T-helper 2 cell treated with Interferon-gamma antibody and Interleukin-4, amounts not matched to agents 5 μg/mL and 100 μg/mL, for 36 hours (primary cell): ENCODE measurements at places on chromosomes 6 and 20.

GRCh38 chr20:20489054-20489453 lies 121.2 kb downstream of the INSM1 start:
- peak overlapping the region; percentile 23 for H3K4me3 ChIP-seq
- peaks cover 17% of the 10 kb centered on the region for H3K36me3 ChIP-seq
- no peak for DNase-seq
- H3K27me3 ChIP-seq = no peaks in the 10 kb centered on the region

DNA sequence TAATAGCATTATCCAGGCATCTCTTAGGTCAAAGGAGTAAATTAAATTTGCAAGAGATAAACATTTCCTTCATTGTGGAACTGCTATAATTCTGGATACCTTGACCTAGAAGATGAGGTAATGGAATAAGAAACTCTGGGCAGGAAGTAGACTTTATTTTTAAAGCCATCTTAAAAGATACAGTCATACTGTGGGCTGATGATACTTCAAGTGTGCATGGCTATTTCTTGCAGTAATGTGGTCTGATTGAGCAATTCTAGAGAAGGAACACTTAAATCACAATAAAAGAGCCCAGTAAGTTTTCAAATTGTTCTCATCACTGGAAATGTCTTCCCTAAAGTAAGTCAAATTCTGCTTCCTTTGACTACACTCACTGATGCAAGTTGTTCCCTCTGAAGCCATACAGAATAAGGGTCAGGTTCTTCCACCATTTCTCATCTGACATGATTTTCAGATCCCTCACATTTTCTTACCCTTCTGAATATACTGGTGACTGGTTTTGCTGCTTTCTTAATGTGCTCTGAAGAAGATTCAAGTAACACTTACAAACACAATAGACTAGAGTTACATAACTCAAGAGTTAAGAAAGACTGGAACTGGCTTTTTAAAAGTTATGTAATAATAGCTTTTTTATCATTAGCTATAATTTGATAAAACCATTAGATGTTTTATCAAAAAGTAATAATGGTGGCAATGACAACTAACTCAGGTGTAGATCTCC lies 62.6 kb upstream of the TMEM244 start:
- DNase-seq = no peak
- H3K27ac ChIP-seq = no peak overlapping the region
- no peaks in the 10 kb centered on the region for H3K27me3 ChIP-seq
- H3K36me3 ChIP-seq = no peaks in the 10 kb centered on the region

- no peak for DNase-seq
- H3K36me3 ChIP-seq = no peaks in the 10 kb centered on the region
- H3K27ac ChIP-seq = no peak overlapping the region
- no peaks in the 10 kb centered on the region for H3K4me1 ChIP-seq
Measured at GRCh38 chr6:138719744-138720143, 53.8 kb upstream of the CCDC28A start.

GRCh38 chr20:23629017-23629541 lies 8.7 kb downstream of the CST3 start:
- DNase-seq = no peak
- H3K4me1 ChIP-seq = no peaks in the 10 kb centered on the region
- H3K36me3 ChIP-seq = no peaks in the 10 kb centered on the region
- H3K4me3 ChIP-seq = no peak overlapping the region
- no peaks in the 10 kb centered on the region for H3K27me3 ChIP-seq

DNA sequence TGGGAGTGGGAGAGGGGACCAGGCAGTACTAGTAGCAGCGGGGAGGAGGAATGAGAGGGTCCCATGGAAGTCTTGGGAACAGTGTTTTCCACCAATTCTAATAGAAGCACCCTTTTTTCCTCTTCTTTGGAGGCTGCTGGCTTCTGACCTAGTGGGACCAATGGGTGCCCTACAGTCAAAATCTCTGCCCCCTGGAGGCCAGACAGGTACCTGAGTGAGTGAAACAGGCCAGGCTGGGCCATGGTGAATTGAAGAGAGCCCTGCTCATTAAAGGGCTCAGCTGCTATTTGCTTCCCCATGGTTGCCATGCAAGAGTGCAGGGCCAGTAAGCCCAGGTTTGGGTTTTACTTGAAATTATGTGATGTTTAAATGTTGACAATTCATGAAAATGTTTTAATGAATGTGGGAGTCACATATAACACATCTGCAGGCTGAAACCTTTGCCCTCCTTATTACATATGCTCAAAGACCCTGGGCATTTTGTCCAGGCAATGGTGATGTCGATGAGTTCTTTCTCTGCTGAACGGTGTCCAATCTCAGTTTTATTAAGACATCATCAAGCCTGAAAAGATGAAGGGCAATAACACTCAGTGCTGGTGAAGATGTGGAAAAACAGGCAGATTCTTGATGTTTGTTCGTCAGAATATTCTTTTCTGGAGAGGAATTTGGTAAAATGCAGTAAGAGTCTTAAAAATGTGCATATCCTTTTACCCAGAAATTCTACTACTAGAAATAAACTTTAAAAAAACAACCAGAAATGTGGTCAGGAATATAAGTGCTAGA lies 42.3 kb upstream of the OCSTAMP start:
- H3K4me1 ChIP-seq = peaks cover 10% of the 10 kb centered on the region
- H3K4me3 ChIP-seq = no peak overlapping the region
- H3K36me3 ChIP-seq = no peaks in the 10 kb centered on the region
- H3K27me3 ChIP-seq = peaks cover 18% of the 10 kb centered on the region
- no peak overlapping the region for H3K27ac ChIP-seq
- DNase-seq = no peak

- H3K27ac ChIP-seq = no peak overlapping the region
- H3K36me3 ChIP-seq = peaks cover 44% of the 10 kb centered on the region
- no peaks in the 10 kb centered on the region for H3K27me3 ChIP-seq
- no peak for DNase-seq
- no peak overlapping the region for H3K4me3 ChIP-seq
Measured at GRCh38 chr20:34927736-34928135, 27.9 kb downstream of the GSS start.

- no peaks in the 10 kb centered on the region for H3K27me3 ChIP-seq
- no peak overlapping the region for H3K27ac ChIP-seq
- H3K4me3 ChIP-seq = no peak overlapping the region
- H3K36me3 ChIP-seq = peaks cover 15% of the 10 kb centered on the region
- H3K4me1 ChIP-seq = peaks cover 3% of the 10 kb centered on the region
Measured at GRCh38 chr20:35394271-35394670, 17.5 kb downstream of the UQCC1 start.

DNA sequence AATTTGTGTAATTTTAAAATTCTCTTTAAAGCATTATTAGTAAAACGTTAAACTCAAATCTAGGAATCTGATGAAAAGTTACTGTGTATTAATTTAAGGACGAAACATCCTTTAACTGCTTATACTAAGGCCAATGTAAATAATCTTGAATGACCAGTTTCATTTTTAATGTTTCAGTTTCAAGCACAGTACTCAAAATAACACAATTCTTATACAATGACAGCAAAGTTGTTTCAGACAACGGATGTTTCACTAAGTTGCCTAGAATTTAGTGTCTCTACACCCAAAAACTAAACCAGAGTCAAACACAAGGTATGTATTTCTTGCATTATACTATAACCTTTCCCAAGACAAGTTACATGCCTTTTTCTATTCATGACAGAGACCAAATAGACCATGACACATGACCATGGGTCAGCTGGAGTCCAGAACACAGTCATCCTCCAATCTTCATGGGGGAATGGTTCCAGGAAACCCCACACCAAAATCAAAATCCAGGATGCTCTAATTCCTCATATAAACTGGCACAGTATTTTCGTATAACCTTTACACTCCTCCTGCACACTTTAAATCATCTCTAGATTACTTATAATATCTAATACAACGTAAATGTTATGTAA lies 7.7 kb downstream of the PHIP start:
- no peak overlapping the region for H3K27ac ChIP-seq
- peaks cover 20% of the 10 kb centered on the region for H3K36me3 ChIP-seq
- peaks cover 35% of the 10 kb centered on the region for H3K4me1 ChIP-seq
- DNase-seq = no peak
- H3K27me3 ChIP-seq = no peaks in the 10 kb centered on the region
- H3K4me3 ChIP-seq = no peak overlapping the region

GRCh38 chr6:96460052-96460700 lies 61.4 kb upstream of the UFL1 start:
- DNase-seq = no peak
- H3K27ac ChIP-seq = no peak overlapping the region
- peaks cover 4% of the 10 kb centered on the region for H3K4me1 ChIP-seq
- H3K27me3 ChIP-seq = peaks cover 8% of the 10 kb centered on the region
- no peaks in the 10 kb centered on the region for H3K36me3 ChIP-seq

DNA sequence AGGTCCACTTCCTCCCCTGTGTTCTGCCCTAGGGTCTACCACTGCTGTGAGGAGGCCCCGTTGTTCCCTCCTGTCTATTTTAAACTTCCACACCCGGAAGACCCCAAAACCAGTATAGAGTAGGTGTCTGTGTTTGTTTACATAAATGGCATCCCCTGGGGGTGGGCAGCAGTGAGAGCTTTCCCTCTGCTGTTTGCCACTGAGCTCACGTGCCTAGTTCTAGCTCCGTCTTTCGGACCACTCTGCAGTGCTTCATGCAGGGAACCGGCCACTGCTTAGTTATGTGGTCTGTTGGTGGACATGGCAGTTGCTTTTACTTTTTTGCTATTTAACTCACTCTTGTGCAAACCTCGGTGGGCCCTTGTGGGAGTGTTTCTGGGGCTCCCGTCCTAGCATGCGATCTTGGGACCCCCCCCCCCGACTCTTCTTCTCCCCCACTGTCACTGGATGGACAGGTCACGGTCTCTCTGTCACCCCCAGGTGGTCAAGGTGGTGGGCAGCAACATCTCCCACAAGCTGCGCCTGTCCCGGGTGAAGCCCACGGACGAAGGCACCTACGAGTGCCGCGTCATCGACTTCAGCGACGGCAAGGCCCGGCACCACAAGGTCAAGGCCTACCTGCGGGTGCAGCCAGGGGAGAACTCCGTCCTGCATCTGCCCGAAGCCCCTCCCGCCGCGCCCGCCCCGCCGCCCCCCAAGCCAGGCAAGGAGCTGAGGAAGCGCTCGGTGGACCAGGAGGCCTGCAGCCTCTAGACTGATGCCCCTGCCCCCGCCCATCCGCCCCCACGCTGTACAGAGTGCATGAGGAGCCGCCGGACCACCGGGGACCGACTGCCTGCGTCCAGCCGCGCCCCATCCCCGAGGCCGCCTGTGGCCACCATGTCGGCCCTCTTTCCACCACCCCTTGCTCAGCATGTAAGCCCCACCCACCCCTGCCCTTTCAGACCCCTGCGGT lies 40.9 kb downstream of the VSTM2L start:
- no peak for DNase-seq
- H3K4me3 ChIP-seq = no peak overlapping the region
- no peaks in the 10 kb centered on the region for H3K27me3 ChIP-seq
- no peaks in the 10 kb centered on the region for H3K36me3 ChIP-seq
- no peak overlapping the region for H3K27ac ChIP-seq
- no peaks in the 10 kb centered on the region for H3K4me1 ChIP-seq

- no peaks in the 10 kb centered on the region for H3K27me3 ChIP-seq
- H3K4me1 ChIP-seq = no peaks in the 10 kb centered on the region
- H3K4me3 ChIP-seq = no peak overlapping the region
- H3K27ac ChIP-seq = no peak overlapping the region
- no peak for DNase-seq
- H3K36me3 ChIP-seq = no peaks in the 10 kb centered on the region
Measured at GRCh38 chr6:63868351-63868750, 232.7 kb downstream of the PHF3 start.

GRCh38 chr6:43667245-43668150 lies 20.1 kb downstream of the MRPS18A start:
- peak overlapping the region; percentile 57 for H3K27ac ChIP-seq
- H3K27me3 ChIP-seq = no peaks in the 10 kb centered on the region
- H3K4me1 ChIP-seq = peaks cover 31% of the 10 kb centered on the region
- peaks cover 17% of the 10 kb centered on the region for H3K36me3 ChIP-seq
- DNase-seq = peak; percentile 64

GRCh38 chr6:54730767-54731630 lies 115.6 kb upstream of the FAM83B start:
- H3K4me3 ChIP-seq = no peak overlapping the region
- no peaks in the 10 kb centered on the region for H3K27me3 ChIP-seq

GRCh38 chr20:15940127-15940526 lies 633.1 kb downstream of the KIF16B start:
- no peak overlapping the region for H3K27ac ChIP-seq
- H3K4me1 ChIP-seq = no peaks in the 10 kb centered on the region
- no peak overlapping the region for H3K4me3 ChIP-seq
- H3K36me3 ChIP-seq = no peaks in the 10 kb centered on the region
- no peaks in the 10 kb centered on the region for H3K27me3 ChIP-seq
- DNase-seq = no peak

GRCh38 chr6:157438611-157439111 lies 57.7 kb downstream of the ZDHHC14 start:
- peaks cover 2% of the 10 kb centered on the region for H3K27me3 ChIP-seq
- H3K36me3 ChIP-seq = peaks cover 12% of the 10 kb centered on the region
- peaks cover 8% of the 10 kb centered on the region for H3K4me1 ChIP-seq
- DNase-seq = no peak

DNA sequence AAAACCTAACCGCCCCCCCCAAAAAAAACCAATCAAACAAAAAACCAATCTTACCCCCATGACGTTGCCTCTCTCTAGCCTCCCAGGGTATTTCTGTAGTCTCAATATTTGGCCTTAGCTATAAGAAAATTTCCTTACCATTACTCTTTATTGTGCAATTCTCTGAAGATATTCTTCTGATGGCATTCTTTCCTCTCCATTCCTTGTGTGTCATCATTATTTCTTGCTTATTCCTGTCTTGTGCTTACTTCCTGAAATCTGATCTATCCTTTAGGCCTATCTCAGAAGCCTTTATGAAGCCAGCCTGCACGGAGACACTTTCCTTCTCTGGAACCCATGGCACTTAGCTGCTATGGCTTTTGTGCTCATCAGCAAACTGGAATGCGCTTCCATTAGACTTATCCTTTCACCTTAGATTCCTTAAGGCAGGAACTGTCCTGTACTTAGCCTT lies 65.9 kb upstream of the DDR1 start:
- H3K4me3 ChIP-seq = no peak overlapping the region
- H3K4me1 ChIP-seq = peaks cover 56% of the 10 kb centered on the region
- peaks cover 46% of the 10 kb centered on the region for H3K36me3 ChIP-seq
- H3K27ac ChIP-seq = no peak overlapping the region
- DNase-seq = no peak
- H3K27me3 ChIP-seq = no peaks in the 10 kb centered on the region

DNA sequence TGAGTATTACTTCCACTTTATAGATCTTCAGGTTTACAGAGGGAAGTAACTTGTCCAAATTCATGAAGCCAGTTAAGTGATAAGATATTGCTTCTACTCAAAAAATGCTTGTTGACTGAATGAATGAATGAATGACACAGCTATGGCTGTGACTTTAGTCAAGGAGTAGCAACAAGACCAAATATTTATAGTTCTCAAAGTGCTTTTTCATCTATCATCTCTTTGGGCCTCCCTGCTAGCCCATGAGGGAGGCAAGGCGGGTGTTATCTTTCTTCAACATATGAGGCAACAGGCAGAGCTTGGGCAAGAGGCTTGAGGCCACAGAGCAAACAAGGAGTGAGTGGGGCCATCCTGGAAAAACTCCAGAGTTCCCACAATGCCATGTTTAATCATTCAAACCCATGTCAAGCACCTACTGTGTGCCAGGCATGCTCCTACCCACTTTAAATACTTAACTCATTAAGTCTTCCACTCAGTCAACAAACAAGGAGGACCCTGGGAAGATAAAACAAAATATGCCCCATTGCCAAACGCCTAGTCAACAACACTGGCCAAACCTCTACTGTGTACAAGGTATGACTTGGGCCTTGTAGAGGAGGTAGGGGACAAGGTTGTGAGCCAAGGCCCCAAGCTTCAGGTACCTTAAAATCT lies 15.9 kb downstream of the BCL2L1 start:
- DNase-seq = no peak
- peaks cover 59% of the 10 kb centered on the region for H3K36me3 ChIP-seq
- H3K4me3 ChIP-seq = no peak overlapping the region
- H3K27me3 ChIP-seq = no peaks in the 10 kb centered on the region
